Stimulated activated CD8-positive, alpha-beta memory T cell treated with anti-CD3 and anti-CD28 coated beads, Interleukin-12 subunit alpha, Interleukin-12 subunit beta, amount 100 ng/mL, for 4 hours (primary cell): ENCODE measurements at places on chromosomes 5 and 9.

- no peak for DNase-seq
These were observed 34.7 kb downstream of the DAP start for GRCh38 chr5:10726179-10726912.

DNA sequence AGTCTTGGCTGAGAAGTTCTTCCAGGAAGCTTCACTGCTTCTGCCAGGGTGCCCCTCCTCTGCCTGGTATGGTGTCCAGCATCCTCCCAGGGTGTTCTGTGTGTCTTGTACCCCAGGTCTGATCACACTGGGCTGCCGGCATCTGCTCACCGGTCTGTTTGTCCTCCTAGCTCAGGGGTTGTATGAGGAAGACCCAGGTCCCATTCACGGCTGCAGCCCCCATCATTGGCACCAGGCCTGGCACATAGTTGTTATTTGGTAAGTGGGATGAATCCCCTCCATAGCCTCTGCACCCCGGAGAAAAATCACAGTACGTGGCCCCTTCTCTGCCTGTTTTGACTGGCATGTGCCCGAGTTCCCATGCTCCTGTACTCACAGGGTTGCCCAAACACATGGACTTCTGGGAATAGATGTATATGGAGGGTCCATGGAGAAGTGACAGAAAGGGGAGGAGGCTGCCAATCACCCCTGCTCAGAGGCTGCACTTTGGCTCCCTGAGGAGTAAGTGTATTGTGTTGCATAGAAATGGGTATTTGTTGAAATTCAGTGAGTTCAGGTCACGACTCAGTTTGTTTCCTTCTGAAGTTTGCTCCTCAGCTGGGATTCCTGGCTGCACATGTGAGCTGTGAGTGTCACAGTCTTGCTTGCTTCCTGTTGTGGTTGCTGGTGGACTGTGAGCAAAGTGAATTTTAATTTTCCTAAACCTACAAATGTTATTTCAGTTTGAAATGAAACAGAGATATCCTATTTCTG lies 96.2 kb downstream of the HSPA4 start:
- no peak for DNase-seq

DNA sequence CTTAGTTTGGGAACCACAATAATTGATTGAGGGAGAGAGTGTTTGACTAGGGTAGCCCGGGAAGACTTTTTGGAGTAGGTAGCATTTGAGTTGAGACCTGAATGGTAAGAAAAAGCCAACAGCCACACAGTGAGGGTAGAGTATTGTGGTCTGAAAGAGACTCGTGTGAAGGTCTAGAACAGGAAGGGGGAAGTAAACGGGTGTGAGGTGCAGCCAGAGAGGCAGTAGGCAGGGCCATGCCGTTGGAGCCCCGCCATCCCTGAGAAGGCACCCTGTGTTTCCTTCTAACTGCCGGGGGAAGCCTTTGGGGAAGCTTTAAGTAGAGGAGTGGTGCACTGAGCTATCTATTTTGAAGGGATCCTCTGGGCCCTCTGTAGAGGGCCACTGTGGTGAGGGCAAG lies 3.5 kb upstream of the F2RL2 start:
- DNase-seq = no peak

GRCh38 chr9:106065136-106065535 lies 370.8 kb downstream of the TMEM38B start:
- no peak for DNase-seq

GRCh38 chr9:110532908-110533665 lies 46.5 kb downstream of the SVEP1 start:
- DNase-seq = no peak

DNA sequence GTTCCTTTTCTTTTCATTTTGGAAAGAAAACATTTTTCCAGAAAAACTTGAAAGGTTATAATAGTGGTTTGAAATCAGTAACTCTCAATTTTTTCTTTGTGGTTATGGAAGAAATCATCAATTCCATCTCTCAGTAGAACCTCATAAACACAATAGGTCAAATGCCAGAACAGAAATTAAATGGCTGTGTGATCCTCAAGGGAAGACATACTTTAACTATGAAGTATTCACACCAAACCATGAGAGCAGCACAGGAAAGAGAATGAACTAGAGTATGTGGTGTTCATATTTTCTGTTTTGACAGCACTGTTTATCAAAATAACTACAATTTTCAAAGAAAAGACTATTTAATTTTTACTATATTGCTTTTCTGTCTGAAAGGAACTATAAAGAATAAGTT lies 29.7 kb upstream of the EFNA5 start:
- no peak for DNase-seq

GRCh38 chr9:125604196-125604595 lies 102.8 kb downstream of the MAPKAP1 start:
- DNase-seq = no peak

GRCh38 chr5:1385395-1386273 lies 40.7 kb upstream of the CLPTM1L start:
- peak; percentile 72 for DNase-seq

GRCh38 chr9:101628173-101628572 lies 33.4 kb upstream of the PPP3R2 start:
- no peak for DNase-seq

GRCh38 chr5:1998716-1999317 lies 116.1 kb upstream of the IRX4 start:
- no peak for DNase-seq

DNA sequence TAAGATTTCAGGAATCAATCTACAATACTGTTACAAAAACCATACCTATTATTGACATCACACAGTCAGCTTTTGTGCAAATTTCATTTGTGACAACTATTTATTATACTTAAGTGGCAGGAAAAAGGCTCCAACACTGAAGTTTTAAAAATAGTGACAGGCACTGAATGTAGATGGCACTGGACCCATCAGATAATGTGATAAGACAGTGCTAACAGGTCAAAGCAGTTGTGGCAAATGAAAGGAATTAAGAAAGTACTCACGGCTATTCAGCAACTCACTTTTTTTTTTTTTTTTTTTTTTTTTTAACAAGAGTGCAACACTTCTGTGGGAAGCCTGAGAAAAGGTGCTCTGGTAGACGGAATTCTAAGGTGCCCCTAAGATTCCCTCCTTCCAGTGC lies 115.0 kb upstream of the MEF2C start:
- no peak for DNase-seq

GRCh38 chr9:92501671-92502393 lies 19.5 kb upstream of the ASPN start:
- no peak for DNase-seq

- DNase-seq = no peak
These were observed 20.3 kb downstream of the LPCAT1 start for GRCh38 chr5:1503241-1504068.

DNA sequence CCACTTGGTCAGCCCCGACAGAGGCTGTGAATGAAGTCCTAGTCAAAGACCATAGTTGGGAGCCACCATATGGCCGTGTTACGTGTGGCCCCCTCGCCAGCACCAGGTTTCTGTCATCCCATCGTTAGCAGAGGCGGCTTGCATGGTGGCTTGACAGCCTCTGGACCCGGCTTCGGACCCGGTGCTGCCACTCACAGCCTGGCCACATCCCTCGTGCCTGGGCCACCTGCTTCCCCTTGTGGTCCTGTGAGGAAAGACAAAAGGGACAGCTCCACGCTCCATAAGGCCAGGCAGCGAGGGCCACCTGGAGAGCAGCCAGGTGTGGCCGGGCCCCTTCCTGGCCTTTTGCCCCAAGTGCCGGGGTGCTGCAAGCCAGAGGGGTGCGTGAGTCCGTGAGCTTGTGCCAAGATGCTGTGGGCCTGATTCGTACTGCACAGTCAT lies 6.2 kb downstream of the NKD2 start:
- no peak for DNase-seq

GRCh38 chr5:90606539-90606938 lies 47.9 kb downstream of the ADGRV1 start:
- DNase-seq = no peak

- no peak for DNase-seq
These were observed 457.4 kb downstream of the CCDC171 start for GRCh38 chr9:16010221-16010620.

GRCh38 chr5:90803876-90804275 lies 245.3 kb downstream of the ADGRV1 start:
- DNase-seq = no peak

GRCh38 chr5:110150199-110150598 lies 460.5 kb downstream of the MAN2A1 start:
- DNase-seq = no peak

- no peak for DNase-seq
These were observed 986.5 kb downstream of the CDH18 start for GRCh38 chr5:19001539-19001938.

DNA sequence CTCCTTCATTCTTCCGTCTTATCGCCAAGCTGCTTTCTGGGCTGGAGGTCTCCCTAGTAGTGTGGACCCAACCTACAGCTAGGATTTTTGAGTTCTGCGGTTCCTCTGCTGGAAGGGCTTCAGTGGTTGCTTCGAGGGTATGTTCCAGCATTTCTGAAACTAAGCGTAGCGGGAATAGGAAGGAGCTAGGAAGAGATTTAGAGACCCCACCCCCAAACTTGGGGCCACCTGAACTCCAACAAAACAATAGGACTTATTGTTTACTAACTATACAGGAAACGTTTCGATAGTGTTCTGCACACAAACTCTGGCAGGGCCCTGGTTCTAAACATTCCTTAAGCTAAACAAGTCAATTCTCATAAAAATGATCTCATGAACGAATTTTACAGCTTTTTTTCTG lies 346.7 kb downstream of the PLK2 start:
- DNase-seq = no peak

GRCh38 chr9:85617141-85617670 lies 124.5 kb downstream of the AGTPBP1 start:
- DNase-seq = no peak

- peak; percentile 6 for DNase-seq
These were observed 76.4 kb upstream of the RARS1 start for GRCh38 chr5:168409591-168410458.

DNA sequence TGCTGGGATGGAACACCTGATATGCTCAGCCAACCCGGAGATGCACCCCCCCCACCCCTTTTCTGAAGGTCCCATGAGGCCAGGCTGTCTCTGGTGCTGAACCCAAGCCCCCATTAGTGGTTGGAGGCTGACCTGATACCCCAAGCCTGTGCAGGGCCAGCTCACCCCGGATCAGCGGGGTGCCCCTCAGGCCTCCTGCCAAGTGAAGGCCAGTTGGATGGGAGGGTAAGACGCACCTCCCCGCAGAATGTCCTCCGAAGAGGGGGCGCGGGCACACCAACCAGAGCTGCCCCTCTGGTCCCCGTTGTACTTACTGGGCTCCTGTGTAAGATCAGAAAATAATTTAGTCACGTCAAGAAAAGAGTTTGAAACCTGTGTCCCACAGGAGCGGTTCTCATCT lies 76.8 kb upstream of the OTULINL start:
- no peak for DNase-seq

DNA sequence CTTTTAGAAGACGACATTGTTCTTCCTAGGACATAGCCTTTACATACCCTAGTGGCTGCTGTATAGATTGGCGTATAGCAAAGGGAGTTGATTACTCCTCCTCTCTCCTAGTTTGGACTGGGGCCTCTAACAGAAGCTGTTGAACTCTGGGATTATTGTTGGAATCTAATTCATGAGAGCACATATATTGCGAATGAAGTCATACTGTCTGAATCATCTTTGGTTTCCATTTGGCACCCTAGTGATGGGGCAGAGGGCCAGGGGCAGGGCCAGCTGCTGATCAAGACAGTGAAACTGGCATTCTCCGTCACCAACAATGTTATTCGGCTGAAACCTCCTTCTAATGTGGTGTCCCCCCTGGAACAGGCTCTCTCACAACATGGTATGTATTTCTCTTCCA lies 40.3 kb downstream of the NUP188 start:
- no peak for DNase-seq

- DNase-seq = no peak
These were observed at the start of gene TRIM7 for GRCh38 chr5:181204826-181205760. Gene TRIM7 (minus strand): TSS chr5:181205196. CDS start chr5:181205110, 86 bp downstream.

GRCh38 chr9:126335837-126336735 lies 9.5 kb downstream of the MVB12B start:
- DNase-seq = no peak

DNA sequence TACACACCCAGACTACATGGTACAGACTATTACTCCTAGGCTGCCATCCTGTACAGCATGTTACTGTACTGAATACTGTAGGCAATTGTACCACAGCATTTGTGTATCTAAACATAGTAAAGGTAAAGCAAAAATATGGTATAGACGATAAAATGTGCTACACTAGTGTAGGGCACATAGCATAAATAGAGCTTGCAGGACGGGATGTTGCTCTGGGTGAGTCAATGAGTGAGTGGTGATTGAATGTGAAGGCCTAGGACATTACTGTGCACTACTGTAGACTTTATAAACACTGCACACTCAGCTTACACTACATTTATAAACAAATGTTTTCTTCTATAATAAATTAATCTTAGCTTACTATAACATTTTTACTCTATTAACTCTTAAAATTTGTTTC lies 25.6 kb downstream of the ANKRD55 start:
- no peak for DNase-seq

DNA sequence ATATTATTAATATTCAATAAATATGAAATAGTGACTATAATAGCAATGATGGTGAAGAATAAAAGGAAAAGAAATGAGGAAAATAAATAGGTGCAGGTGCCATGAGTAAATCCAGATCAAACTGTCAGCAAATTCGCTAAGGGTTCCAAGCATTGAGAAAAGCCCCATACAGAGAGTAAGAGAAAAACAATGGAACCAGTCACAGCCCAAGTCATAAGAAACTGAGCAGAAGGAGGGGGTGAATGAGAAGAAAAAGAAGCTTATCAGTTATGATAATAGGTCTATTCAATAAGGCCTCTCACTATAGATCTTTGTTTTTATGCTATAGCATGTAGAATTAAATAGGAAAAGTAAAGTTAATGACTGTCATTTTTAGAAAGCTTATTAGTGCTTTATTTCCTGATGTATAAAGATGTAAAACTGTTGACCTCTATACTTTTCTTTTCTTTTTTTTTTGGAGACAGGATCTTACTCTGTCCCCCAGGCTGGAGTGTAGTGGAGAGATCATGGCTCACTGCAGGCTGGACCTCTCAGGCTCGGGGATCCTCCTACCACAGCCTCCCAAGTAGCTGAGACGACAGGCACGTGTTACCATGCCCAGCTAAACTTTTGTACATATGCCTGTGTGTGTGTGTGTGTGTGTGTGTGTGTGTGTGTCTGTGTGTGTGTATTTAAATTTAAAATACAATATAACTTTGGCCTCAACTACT lies 72.4 kb downstream of the FYB1 start:
- DNase-seq = no peak

DNA sequence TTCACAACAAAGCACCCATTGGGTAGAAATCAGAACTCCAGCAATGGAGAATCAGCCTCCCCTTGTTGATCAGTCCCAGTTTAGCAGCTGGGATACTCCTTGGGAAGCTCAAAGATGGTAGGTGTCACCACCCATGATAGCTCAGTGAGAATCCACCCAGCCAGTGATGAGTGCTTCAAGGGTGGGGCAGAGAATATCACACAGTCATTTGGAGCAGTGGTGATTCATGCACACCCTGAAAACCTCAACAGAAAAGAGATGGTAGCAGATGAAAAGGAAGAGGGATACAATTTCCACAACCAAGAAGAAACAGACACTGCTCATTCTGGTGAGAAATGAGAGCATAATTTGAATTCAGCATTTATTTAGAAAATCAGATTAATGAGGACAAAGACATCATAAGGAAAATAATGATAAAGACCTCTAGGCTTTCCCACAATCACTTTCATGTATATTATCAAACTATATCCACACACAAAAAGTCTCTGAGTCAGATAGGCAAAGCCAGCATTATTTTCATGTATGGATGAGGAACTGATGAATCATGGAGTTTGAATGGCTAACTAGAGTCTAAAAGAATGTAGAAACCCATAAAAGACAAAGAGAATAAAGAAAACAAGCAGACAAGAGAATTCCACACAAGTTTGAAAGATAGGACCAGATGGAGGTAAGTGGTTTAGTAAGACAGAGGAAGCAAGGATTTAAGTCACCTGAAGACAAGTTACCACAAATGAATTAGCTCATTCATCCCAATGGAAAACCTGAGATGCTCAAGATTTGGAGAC lies 82.9 kb downstream of the FEM1C start:
- no peak for DNase-seq
